A549 (cell line): ENCODE measurements at places on chromosomes 3 and 15.

- DNase-seq: peak; percentile 96
Observed at GRCh38 chr15:92820236-92821021, 79.7 kb upstream of the CHD2 start.

DNA sequence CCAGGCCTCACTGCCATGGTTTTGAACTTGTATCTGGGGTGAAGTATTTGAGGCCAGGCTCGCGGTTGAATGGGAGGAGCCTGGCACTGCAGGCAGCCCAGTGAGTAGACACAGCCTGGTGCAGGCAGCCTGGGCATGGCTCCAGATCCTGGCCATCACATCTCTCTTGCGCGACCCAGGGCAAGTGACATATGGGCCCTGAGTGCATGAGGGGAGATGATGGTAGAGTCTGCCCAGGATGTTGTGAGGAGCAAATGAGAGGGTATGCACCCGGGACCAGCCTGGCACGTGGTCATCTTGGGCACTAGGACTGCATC, 103.5 kb downstream of the TBC1D2B start:
- DNase-seq: no peak

GRCh38 chr3:63192248-63192647, 85.9 kb upstream of the SYNPR start:
- no peak for DNase-seq

DNA sequence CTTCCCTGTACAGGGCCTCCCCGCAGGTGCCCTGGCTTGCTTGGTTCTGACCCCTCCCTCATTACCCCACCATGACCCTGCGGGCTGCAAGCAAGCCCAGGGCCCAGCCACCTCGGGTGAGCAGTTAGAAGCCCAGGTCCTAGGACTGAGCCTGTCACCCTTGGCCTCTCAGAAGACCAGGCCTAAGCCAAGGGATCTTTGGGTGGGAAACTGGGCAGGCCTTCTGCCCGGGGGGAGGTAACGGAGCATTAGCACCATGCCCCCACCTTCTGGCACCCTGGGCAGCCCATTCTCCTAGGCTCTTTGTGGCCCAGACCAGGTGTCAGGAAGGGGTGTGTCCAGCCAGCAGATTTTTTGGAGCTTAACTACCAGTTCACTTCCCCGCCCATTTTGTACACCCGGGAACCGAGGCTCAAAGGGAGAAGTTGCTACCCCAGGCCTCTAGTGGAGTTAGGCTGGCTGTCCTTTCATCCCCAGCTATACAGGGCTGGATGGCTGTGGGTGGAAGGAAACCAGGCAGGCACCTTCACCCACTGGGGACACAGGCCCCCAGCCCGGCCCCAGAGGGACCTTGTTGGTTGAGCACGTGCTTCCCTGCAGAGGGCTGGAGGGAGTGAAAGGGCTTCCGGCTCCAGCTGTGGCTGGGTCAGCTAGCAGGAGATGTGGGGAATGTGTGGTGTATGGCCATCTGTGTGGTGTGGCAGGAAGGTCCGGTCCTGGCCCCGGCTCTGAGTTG, 1.4 kb downstream of the CSK start:
- no peak for DNase-seq

GRCh38 chr15:38325648-38325990, 73.0 kb downstream of the SPRED1 start:
- no peak for DNase-seq

GRCh38 chr3:97009427-97010019, 195.1 kb downstream of the EPHA6 start:
- DNase-seq: no peak

GRCh38 chr3:87197531-87197930, 29.6 kb upstream of the CHMP2B start:
- no peak for DNase-seq

DNA sequence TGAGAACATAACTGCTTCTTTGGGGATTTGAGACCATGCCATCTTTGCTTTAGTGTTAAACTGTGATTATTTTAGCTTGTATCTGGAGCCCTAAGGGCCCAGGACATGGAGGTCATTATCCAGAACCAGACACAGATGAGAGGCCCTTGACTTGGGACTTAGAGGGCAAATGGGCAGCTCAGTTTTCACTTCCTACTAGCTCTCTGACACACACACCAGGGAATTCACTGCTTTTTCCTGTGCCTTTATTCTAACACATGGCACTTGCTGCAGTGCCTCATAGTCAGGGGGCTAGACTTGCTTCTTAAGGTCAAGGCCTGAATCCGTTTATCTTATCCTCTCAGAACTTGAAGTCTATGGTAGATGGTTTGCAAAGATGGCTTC, 33.3 kb downstream of the AMOTL2 start:
- no peak for DNase-seq

- DNase-seq: no peak
Observed at GRCh38 chr15:68148039-68148438, 57.1 kb downstream of the CALML4 start.

DNA sequence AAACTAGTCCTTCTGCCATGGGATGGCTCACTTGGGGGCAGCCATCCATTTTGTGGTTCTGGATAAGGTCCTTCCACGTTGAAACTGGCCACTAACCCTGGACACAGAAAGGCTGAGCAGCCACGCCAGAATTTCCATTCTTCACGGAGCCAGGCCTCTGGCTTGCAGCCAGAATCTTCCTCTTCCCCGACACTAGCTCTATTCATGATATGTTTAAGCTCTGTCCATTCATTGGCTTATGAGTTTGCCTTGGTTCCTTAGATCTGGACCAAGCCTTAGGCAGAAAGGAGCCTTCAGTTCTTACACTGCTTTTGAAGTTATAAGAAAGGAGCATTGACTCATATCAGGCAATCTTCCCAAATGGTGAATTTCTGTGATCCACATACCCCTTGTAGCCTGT, 288.4 kb upstream of the GOLGA6L4 start:
- no peak for DNase-seq

- peak; percentile 79 for DNase-seq
Observed at GRCh38 chr15:23877502-23878412, 190.7 kb upstream of the NDN start.

- DNase-seq: no peak
Observed at GRCh38 chr3:194928227-194928626, 242.5 kb downstream of the FAM43A start.

DNA sequence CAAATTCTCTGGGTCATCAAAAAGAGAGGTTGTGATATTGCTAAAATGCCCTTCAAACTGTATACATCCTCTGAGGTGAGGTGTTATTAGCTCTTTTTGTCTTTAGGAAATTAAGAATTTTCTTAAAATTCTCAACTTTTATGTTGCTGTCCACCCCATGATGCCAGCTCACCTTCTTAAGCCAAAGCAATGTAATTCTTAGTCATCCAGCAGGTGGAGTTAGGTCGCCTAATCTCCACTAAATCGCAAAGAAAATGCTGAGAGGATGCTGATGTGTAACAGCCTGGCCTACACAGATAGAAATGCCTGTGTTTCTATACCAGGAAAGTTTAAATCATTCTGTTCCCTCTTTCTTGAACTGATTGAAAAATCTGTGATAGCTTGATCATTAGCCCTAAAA, 770.2 kb upstream of the ALCAM start:
- DNase-seq: peak; percentile 13

- no peak for DNase-seq
Observed at GRCh38 chr3:175951047-175951694, 1092.0 kb downstream of the NAALADL2 start.

DNA sequence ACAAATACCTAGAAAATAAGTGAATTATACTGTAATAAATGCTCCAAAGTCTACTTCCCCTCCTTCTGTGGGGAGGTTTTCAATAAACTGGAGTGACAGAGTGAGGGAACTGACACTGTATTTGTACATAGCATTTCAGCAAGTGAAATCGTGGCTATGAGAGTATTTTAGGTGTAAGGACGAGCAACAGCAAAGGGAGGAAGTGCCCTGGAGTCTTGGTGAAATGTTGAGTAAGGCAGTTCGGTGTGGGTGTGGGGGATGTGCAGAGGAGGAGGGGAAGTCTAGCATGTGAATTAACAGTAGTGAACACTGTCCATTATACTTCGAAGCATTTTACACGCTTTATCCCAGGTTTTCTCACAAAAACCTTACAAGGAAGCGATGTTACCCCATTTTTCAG, 18.1 kb upstream of the P2RY13 start:
- DNase-seq: no peak

DNA sequence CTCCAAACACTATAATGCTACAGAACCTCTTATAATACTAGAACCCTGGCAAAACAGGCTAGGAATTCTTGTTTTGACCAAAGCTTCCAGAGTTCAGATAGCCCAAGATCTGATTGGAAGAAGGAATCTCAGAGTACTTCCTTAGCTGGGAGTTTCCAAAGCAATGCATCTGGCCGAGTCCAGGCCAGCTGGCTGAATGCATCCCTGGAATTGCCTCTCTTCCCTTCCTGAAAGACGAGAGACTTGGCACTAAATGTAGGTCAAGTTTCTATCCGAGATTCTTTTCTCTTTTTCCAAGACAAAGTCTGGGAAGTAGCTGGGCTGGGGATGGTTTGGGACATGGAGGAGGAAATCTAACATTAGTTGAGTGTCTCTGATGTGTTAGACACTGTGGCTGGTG, 68.7 kb upstream of the ADPGK start:
- DNase-seq: no peak

DNA sequence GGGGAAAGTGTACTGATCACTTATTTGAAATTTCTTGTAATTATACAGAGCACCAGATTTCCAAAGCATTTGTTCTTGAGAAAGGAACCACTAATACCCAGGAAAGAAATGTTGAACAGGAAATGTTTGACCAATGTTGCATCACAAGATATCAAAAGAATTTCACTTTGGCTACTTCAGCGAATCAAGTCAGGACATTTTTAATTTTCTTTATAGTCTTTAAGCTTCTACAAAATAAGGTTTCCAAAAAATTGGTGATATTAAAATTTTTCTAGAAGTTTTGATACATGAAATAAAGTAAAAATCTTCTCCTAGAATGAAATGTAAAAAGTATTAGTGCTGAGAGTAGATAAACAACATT, 421.9 kb downstream of the MECOM start:
- no peak for DNase-seq

DNA sequence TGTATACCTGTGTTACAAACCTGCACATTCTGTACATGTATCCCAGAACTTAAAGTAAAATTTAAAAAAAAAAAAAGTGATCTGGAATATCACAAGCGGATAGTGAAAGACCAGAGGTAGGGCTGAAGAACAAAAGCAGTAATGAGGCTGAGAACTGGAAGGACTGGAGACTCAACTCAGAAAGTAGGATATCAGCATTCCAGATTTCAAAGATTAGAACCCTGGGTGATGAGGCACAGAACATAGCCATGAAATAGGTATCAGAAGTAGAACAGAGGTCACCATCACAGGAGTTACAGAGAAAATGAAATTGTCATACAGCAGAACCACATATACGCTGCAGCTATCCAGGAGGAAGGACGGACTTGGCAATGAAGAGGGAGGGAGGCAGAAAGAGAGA, 56.1 kb downstream of the ACAP2 start:
- no peak for DNase-seq

- DNase-seq: no peak
Observed at GRCh38 chr3:192890347-192891335, 27.0 kb downstream of the MB21D2 start.

- DNase-seq: no peak
Observed at GRCh38 chr3:83524901-83525300, 1433.9 kb upstream of the CADM2 start.

DNA sequence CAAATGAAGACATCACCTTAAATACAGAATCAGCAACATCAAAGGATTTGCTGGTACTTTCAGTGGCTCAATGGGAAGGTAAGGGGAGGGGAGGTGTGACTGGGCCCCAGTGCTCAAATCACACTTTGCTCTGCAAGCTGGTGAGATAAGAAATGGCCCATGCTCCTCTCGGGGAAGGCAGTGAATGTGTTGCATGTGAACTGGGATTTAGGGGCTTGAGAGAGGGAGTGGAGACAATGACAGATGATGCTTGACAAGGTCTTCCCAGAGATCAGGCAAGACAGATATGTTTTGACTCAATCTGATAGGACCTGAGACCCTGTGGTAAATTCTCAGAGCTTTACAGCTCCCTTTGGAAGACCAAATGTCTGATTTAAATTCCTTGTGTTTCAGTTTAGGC, 233.0 kb upstream of the PROK2 start:
- no peak for DNase-seq

GRCh38 chr3:197226179-197226578, 72.2 kb downstream of the DLG1 start:
- DNase-seq: no peak

GRCh38 chr15:81157939-81158223, 23.8 kb downstream of the CFAP161 start:
- DNase-seq: no peak

- no peak for DNase-seq
Observed at GRCh38 chr3:160812304-160812703, 56.3 kb downstream of the PPM1L start.

GRCh38 chr15:39202641-39203040, 378.2 kb upstream of the THBS1 start:
- DNase-seq: peak; percentile 45

- DNase-seq: peak; percentile 4
Observed at GRCh38 chr3:81545572-81545971, 215.9 kb downstream of the GBE1 start.
